ENCODE measurements at places on chromosomes 16 and 17. TPM values are rescaled to one million over a fixed set of nuclear protein-coding genes. Genes with fewer than 3 reads are reported as not detected.

The HAS3 gene
- 0.38 TPM for total RNA-seq

- H3K27me3 ChIP-seq, result no peaks in the 10 kb centered on the region
- peaks cover 83% of the 10 kb centered on the region for H3K36me3 ChIP-seq
- peak; percentile 38 for DNase-seq
- no peak overlapping the region for H3K27ac ChIP-seq
These were observed 16.4 kb upstream of the GLG1 start for GRCh38 chr16:74623214-74623838.

DNA sequence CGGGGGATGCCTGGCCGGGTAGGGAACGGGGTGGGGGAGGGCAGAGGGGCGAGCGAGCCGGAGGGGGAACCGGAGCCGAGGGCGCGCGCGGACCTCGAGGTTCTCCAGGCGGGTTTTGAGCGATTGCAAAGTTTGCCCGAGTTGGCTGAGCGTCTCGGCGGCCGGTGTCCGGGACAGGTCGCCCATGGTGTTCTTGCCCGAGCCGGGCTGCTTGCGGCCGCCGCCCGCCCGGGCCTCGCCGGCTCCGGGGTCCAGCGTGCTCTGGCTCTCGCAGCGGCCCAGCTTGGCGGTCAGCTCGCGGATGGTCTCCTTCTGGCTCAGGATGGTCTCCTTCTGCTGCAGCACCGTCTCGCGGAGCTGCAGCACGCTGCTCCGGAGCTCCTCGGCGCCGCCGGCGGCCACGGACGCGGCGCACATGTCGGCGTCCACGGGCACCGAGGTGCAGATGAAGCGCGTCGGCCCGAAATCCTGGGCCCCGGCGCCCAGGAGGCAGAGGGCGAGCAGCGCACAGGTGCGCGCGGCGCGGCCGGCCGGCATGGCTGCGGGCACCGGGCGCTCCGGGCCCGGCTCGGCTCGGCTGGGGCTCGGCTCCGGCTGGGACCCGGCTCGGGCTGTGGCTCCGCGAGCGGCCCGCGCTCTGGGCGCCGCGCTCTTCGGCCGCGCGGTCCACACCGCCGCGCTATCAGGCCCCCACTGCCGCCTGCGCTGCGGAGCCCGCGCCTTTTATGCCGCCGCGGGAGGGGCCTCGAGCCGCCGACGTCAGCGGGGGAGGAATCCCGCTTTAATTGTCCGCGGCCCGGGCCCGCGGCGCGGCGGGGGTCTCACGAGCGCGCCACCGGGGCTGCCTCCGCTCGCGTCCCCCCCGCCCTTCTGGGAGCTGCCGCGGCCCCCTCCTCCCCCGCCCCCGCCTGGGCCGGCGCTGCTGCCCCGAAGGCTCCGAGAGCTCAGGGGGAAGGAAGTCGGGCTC is at the start of gene NPTX1:
Gene NPTX1 (minus strand): TSS at position 698 of the 967 bp plus-strand sequence. CDS start 161 bp downstream, at position 537.
- H3K4me3 ChIP-seq, result no peak within 1 kb of the TSS
- no peak within 1 kb of the TSS for H3K27ac ChIP-seq
- no peaks in the 10 kb centered on the region for H3K36me3 ChIP-seq
- H3K4me1 ChIP-seq, result no peaks in the 10 kb centered on the region
- peak; percentile 57 for DNase-seq
- H3K27me3 ChIP-seq, result peaks cover 96% of the 10 kb centered on the region

The INCA1 gene
- total RNA-seq, result not detected

DNA sequence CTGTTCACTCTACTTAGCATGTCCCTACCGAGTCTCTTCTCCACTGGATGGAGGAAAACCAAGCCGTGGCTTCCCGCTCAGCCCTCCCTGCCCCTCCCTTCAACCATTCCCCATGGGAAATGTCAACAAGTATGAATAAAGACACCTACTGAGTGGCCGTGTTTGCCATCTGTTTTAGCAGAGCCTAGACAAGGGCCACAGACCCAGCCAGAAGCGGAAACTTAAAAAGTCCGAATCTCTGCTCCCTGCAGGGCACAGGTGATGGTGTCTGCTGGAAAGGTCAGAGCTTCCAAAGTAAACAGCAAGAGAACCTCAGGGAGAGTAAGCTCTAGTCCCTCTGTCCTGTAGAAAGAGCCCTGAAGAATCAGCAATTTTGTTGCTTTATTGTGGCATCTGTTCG is 2.8 kb upstream of the LPCAT2 start:
- H3K27ac ChIP-seq, result no peak overlapping the region
- peaks cover 8% of the 10 kb centered on the region for H3K4me1 ChIP-seq
- H3K36me3 ChIP-seq, result no peaks in the 10 kb centered on the region
- H3K4me3 ChIP-seq, result no peak overlapping the region
- no peaks in the 10 kb centered on the region for H3K27me3 ChIP-seq

GRCh38 chr17:50199803-50200456 is 1.5 kb downstream of the COL1A1 start:
- H3K27me3 ChIP-seq, result peaks cover 8% of the 10 kb centered on the region
- peak overlapping the region; percentile 41 for H3K4me3 ChIP-seq

DNA sequence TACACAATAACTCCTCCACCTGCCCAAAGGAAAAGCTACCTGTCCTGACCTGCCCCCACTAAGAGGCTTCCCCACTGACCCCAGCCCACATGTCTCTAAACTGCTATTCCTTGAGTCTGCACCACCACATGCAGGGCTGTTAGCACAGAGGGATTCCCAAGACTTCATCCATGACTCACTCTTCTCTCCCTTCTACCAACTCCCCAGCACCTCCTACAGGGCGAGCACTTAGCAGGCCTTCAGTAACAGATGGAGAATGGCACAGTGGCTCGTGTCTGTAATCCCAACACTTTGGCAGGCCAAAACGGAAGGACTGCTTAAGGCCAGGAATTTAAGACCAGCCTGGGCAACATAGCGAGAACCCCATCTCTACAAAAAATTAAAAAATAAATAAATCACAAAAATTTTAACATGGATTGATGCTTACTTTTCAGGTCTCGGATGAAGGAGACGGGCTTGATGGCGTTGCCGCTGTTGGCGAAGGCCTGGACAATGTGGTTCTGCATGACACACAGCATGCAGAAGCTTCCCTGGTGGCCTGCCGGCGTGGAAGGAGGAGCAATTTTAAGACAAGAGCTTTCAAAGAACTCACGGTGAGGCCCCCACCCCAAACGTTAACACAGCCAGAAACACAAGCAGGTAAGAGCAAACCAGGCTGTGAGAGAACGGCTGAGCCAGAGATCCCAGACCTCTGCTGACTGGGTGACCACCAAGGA is 12.0 kb downstream of the USP36 start:
- no peaks in the 10 kb centered on the region for H3K27me3 ChIP-seq
- H3K4me3 ChIP-seq, result no peak overlapping the region
- H3K36me3 ChIP-seq, result peaks cover 96% of the 10 kb centered on the region
- H3K27ac ChIP-seq, result no peak overlapping the region
- peak; percentile 30 for DNase-seq

The CTRL gene
- total RNA-seq, result 3.8 TPM

GRCh38 chr17:1829216-1829591 is 498 bp downstream of the SMYD4 start:
- H3K4me3 ChIP-seq, result peak overlapping the region; percentile 81
- peaks cover 4% of the 10 kb centered on the region for H3K4me1 ChIP-seq
- H3K27me3 ChIP-seq, result no peaks in the 10 kb centered on the region
- no peak for DNase-seq

The CBFA2T3 gene
- 114 TPM for total RNA-seq

The BCO1 gene
- not detected for total RNA-seq

The NECAB2 gene
- total RNA-seq, result not detected

GRCh38 chr17:81245024-81245664 is 6.0 kb downstream of the NDUFAF8 start:
- no peaks in the 10 kb centered on the region for H3K27me3 ChIP-seq
- no peak overlapping the region for H3K27ac ChIP-seq
- H3K4me3 ChIP-seq, result no peak overlapping the region
- peaks cover 24% of the 10 kb centered on the region for H3K36me3 ChIP-seq
- peaks cover 5% of the 10 kb centered on the region for H3K4me1 ChIP-seq

- peaks cover 3% of the 10 kb centered on the region for H3K27me3 ChIP-seq
- H3K27ac ChIP-seq, result peak overlapping the region; percentile 82
- H3K36me3 ChIP-seq, result no peaks in the 10 kb centered on the region
- DNase-seq, result peak; percentile 85
- H3K4me3 ChIP-seq, result peak overlapping the region; percentile 60
These were observed 1.4 kb downstream of the GLTPD2 start for GRCh38 chr17:4789951-4790704.

The CDT1 gene
- total RNA-seq, result 178 TPM

GRCh38 chr16:72501739-72502593 is 330.0 kb upstream of the PMFBP1 start:
- H3K4me1 ChIP-seq, result no peaks in the 10 kb centered on the region
- peak; percentile 66 for DNase-seq
- no peak overlapping the region for H3K4me3 ChIP-seq

DNA sequence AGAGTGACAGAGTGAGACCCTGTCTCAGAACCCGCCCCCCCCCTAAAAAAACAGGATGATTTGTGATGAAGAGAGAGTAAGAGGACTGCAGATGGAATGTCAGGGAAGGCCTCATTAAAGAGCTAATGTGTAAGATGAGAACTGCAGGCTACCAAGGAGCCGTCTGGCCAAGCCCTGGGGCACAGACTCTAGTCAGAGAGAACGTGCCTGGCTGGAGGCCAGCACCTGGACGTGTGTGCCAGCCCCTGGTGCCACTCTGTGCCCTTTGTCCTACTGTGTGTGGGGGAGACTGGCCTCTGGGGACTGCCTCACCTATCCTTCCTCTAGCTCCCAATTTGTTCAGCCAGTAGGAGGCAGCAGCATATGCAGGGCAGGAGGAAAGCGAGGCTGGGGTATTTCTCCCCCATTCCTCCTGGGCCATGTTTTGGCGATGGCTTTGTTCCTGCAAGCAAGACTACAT is 37.1 kb downstream of the KNOP1 start:
- no peaks in the 10 kb centered on the region for H3K27me3 ChIP-seq
- H3K27ac ChIP-seq, result no peak overlapping the region
- H3K36me3 ChIP-seq, result peaks cover 4% of the 10 kb centered on the region
- H3K4me3 ChIP-seq, result no peak overlapping the region
- H3K4me1 ChIP-seq, result no peaks in the 10 kb centered on the region

The WNT9B gene
- not detected for total RNA-seq

Data from K562 (cell line).